ENCODE measurements at places on chromosomes 5 and 9. TPM values are rescaled to one million over a fixed set of nuclear protein-coding genes. Genes with fewer than 3 reads are reported as not detected.

DNA sequence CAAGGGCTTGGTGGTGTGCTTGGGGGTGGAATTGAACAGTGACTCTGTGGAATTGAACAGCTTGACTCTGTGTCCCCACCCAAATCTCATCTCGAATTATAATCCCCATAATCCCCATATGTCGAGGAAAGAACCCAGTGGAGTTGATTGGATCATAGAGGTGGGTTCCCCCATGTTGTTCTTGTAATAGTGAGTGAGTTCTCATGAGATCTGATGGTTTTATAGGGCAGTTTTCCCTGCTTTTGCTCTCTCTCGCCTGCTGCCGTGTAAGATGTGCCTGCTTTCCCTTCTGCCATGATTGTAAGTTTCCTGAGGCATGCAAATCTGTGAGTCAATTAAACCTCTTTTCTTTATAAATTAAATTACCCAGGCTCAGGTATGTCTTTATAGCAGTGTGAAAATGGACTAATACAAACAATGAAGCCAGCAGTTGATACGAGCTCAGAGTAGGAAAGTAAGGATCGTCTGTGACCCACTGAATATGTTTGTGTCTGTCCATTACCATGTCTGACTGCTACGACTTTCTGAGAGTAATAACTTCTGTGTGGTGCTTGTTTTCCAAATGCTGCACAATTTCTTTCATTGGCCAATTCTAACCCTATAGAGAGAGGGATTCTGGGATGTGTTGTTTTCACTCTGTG lies 17.9 kb upstream of the RICTOR start:
- no peak overlapping the region for H3K4me3 ChIP-seq
- no peaks in the 10 kb centered on the region for H3K27me3 ChIP-seq
- no peak overlapping the region for H3K27ac ChIP-seq
- no peak for DNase-seq
- no peaks in the 10 kb centered on the region for H3K4me1 ChIP-seq

DNA sequence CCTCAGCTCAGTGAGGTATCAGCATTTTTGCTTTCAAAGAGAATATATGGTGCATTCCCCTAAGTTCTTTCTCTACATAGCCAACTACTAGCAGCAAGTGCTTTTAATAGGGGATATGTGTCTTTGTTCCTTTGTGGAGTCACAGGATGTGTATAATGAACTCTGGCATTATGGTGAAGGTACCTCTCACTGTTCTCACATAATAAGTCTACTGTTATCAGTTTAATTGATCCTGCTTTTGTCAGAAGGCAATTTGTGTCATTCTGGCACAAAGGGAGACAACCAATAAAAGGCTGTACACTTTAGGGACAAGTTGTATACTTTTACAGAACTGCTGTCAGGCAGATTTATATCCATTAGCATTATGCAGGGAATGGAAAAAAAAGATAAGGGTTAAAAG lies 531.4 kb upstream of the RIOK2 start:
- H3K36me3 ChIP-seq: no peaks in the 10 kb centered on the region
- DNase-seq: no peak
- H3K4me3 ChIP-seq: no peak overlapping the region
- no peaks in the 10 kb centered on the region for H3K27me3 ChIP-seq
- no peak overlapping the region for H3K27ac ChIP-seq

The AGXT2 gene
- total RNA-seq: 67.9 TPM

- no peak overlapping the region for H3K27ac ChIP-seq
- H3K36me3 ChIP-seq: no peaks in the 10 kb centered on the region
- H3K27me3 ChIP-seq: no peaks in the 10 kb centered on the region
These were observed 144.3 kb upstream of the PRLR start for GRCh38 chr5:35374584-35374983.

The SPATA31E1 gene
- total RNA-seq: not detected

The EIF4EBP3 gene
- 1.4 TPM for total RNA-seq

DNA sequence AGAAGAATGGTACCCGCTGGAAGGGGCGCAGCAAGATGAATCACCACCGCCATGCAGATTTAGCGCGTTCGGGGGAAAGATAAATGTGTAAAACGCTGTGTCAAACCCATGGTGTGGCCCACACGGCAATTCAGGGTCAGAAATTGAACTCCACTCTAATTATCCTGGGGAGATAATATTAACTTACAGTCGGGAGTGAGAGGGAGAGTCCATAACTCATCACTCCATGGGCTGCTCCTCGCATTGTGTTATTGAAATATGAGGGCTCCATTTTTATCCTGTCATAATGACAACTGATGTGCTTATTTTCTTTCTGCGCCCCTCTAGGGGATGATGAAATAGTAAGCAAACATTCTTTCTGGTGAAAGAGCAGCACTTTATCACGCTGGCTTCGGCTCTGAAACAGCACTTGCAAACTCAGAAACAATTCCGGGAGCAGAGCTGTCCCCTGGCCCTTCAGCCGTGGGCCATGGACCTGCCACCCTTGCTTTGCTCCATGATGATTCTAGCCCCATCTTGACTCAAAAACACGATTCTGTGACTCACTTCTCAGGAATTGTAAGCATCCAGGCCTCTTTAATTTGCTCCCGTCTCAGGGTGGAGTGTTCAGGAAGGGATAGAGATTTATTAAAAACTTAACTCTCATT lies 431.6 kb downstream of the IRX1 start:
- DNase-seq: no peak
- H3K27ac ChIP-seq: no peak overlapping the region
- no peaks in the 10 kb centered on the region for H3K36me3 ChIP-seq
- H3K4me3 ChIP-seq: no peak overlapping the region
- H3K4me1 ChIP-seq: no peaks in the 10 kb centered on the region

Measured in liver (tissue), 10 donors.